ENCODE measurements at places on chromosomes 7 and 10.

- DNase-seq = no peak
These were observed 3.4 kb downstream of the TRRAP start for GRCh38 chr7:98881561-98882315.

GRCh38 chr7:40969641-40970040 is 733.2 kb downstream of the INHBA start:
- no peak for DNase-seq

GRCh38 chr7:48035967-48036478 is 680 bp downstream of the C7orf57 start:
- DNase-seq = no peak

- no peak for DNase-seq
These were observed 4.8 kb downstream of the ANK3 start for GRCh38 chr10:60384708-60385398.

DNA sequence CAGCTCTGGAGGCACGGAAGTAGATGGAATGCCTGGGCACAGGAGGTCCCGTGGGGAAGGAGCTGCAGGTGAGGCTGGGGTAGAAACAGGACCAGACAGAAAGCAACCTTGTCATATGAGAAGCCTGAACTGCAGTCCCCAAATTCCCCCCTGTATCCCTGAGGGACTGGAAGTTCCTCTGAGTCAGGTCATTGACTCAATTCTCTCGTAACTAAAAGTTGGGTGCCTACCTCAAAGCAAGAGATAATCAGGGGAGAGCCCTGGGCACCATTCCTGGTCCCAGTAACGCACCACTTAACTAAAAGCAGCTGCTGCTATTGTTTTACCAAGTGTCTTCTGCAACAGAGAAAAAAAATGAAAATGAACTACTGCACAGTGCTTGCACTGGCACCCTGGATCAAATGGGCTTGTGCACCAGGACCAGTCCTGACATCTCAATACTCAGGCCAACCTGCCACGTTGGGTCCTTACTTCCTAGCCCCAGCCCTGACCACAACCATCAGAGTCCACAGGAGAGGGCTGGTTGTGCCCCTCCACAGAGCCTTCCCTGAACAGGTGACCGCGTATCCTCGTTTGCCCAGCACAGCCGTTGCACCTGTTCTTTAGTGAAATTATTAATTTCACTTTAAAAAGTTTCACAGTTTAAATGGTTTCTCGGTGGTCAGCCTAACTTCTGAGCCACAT is 79.3 kb downstream of the GRID1 start:
- no peak for DNase-seq

DNA sequence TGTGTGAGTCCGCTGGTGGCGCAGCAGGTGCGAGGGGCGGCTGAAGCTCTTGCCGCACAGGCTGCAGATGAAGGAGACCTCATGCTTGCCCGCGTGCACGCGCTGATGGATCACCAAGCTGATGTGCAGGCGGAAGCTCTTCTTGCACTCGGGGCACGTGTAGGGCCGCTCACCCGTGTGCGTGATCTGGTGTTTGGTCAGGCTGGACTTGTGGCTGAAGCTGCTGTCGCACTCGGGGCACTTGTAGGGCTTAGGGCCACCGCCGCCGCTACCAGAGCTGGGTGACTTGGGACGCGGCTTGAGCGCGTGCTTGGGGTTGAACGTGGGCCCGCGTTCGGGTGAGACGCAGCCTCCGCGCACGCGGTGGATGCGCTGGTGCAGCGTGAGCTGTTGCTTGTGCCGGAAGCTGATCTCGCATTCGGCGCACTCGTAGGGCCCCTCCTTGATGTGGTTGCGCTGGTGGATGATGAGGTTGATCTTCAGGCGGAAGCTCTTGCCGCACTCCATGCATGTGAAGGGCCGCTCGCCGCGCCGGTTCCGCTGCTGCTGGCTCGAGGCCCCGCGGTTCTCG is 28.7 kb downstream of the ZNF777 start:
- no peak for DNase-seq

GRCh38 chr10:22629126-22629525 is 85.3 kb downstream of the PIP4K2A start:
- no peak for DNase-seq

- DNase-seq = no peak
These were observed 31.7 kb downstream of the GRIFIN start for GRCh38 chr7:2444476-2444875.

DNA sequence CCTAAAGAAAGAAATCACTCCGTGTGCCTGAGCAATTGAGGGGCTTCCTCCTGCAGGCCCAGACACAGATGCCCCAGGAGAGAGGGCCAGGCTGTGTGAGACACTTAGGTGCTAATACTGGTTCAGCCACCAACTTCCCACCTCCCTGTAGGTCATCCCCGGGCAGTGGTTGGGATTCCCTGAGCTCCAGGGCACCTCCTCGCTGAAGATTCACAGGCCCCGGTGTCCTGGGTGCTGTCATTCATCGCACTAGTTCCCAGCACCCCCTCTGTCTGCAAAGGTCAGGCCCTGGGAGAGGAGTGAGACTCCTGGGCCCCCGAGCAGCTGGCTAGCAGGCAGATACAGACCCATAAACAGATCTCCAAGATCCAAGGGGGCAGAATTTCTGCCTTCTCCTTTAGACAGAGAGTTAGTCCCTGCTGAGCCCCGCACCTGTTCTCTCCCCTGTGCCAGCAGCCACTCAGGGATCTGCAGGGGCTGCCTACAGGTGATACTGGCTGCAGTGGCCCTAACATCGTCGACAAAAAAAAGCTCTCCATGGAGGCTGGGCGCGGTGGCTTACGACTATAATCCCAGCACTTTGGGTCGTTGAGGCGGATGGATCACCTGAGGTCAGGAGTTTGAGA is 38.2 kb upstream of the GTF2I start:
- DNase-seq = no peak

- DNase-seq = no peak
These were observed 27.3 kb upstream of the KMT2C start for GRCh38 chr7:152462995-152463708.

Measured in substantia nigra (tissue), 51 donors.